ENCODE measurements at places on chromosomes 1 and 21.

GRCh38 chr1:178637841-178638240 lies 87.2 kb upstream of the RALGPS2 start:
- no peak for DNase-seq

GRCh38 chr1:20551945-20552727 lies at the start of gene FAM43B:
FAM43B (plus strand) TSS chr1:20552573; CDS start chr1:20552974, 401 bp downstream.
- DNase-seq = no peak

DNA sequence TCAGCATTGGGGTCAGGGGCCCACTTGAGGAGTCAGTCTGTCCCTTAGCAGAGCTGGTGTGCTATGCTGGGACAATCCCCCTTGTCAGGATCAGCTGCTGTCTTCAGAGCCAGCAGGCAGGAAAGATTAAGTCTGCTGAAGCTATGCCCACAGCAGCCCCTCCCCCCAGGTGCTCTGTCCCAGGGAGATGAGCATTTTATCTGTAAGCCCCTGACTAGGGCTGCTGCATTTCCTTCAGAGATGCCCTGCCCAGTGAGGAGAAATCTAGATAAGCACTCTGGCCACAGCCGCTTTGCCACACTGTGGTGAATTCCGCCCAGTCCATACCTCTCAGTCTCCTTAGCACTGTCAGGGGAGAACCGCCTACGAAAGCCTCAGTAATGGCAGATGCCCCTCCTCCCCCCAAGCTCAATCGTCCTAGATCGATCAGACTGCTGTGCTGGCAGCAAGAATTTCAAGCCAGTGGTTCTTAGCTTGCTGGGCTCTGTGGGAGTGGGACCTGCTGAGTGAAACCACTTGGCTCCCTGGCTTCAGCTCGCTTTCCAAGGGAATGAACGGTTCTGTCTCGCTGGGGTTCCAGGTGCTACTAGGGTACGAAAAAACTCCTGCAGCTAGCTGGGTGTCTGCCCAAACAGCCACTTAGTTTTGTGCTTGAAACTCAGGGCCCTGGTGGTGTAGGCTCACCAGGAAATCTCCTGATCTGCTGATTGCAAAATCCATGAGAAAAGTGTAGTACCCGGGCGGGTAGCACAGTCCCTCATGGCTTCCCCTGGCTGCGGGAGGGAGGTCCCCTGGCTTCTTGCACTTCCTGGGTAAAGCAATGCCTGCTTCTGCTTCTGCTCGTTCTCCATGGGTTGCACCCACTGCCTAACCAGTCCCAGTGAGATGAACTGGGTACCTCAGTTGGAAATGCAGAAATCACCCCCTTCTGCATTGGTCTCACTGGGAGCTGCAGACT lies 25.1 kb upstream of the TP53BP2 start:
- no peak for DNase-seq

GRCh38 chr1:181802466-181802865 lies 259.0 kb downstream of the ZNF648 start:
- no peak for DNase-seq

GRCh38 chr1:223834660-223835263 lies 11.0 kb downstream of the TP53BP2 start:
- no peak for DNase-seq

DNA sequence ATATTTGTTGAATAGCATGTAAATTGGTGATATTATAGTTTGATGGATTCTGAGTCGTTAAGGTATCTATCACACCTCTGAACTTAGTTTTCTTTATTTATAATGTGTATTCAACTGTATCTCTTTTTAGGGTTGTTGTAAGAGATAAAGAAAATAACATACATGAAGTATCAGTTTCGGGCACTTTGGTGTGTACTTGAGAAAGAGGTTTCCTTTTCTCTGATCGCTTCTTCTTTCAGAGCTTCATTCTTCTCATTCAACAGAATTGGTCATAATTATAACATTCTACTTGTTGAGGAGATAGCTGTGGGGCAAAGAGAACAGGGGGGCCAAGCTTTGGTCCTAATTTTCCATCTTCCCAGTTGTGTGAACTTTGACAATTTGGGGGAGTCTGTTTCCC lies 508.0 kb downstream of the PLPP3 start:
- no peak for DNase-seq

DNA sequence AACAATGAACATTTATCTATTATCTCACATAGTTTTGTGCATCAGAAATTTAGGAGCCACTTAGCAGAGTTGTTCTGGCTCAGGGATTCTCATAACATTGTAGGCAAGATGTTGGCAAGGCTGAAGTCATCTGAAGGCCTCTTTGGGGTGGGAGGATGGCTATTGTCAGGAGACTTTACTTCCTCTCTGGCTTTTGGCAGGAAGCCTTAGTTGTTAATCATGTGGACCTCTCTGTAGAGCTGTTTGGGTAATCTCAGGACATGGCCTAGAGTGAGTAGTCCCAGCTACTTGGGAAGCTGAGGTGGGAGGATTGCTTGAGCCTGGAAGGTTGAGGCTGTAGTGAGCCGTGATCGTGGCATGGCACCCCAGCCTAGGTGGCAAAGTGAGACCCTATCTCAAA lies 40.2 kb downstream of the RASAL2 start:
- DNase-seq = no peak

DNA sequence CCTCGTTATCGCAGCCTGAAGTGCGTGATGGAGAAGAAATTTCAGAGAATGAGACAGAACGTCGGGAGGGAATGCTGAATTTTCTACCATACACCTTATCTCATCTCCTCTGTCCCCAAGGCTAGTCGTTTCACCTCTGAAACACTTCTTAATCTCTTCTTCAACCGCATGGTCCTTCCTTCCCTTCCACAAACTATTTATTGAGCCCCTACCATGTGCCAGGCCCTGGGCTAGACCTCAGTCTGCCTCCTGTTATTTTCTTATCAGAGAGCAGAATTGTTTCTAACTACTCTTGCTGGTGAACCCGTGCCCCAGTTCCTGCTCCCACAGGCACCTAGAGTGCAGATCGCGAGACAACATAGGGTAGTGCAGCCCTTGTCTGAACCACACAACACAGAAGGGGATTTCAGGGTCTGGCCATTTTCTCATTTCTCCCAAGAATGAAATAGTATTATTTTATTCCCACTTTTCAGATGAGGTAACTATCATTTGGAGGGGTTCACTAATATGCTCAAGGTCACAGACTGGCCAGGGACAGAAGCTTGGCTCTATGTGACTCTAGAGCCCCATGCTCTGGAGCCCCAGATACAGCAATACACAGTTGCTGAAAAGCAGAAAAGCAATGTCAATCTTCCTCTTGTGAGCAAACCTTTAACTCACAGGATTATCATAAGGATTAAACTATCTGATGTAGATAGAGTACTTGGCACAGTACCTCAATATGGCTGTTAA lies 598 bp upstream of the ADIPOR1 start:
- no peak for DNase-seq

DNA sequence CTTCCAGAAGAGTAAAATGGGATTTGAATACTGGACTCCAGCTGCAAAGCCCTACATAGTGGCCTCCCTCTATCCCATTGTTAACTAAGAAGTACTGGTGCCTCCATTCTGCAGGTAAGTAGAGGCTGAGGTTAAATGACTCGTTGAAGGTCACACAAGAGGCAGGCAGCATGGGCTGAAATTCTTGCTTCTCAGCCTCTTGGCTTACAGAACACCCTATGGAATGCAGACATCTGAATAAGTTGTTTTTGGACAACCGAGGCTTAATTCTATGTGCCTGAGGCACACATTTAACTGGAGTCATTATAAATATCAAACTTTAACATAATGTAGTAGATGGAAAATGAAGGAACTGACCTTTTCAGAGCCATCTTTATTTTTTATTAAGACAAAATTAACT lies 5.7 kb downstream of the DNAJC11 start:
- DNase-seq = no peak

GRCh38 chr1:94590203-94591137 lies 48.9 kb upstream of the F3 start:
- no peak for DNase-seq

DNA sequence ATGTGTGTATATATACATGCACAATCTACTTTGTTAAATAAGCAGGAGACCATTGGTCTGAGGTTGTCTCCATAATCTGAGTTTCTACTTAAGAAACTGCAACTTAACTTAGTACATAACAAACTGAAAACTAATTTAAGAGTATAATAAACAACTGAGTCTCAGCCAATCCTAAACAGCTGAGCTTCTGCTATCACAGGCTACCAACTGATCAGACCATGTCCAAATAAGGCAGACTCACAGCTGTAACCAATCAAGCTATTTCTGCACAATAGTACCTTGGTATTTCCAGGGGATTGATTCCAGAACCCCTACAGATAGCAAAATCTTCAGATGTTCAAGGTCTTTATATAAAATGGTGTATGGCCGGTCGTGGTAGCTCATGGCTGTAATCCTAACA lies 26.0 kb upstream of the C1orf146 start:
- DNase-seq = no peak

- DNase-seq = no peak
Observed at GRCh38 chr1:203269654-203270020, 35.7 kb upstream of the BTG2 start.

DNA sequence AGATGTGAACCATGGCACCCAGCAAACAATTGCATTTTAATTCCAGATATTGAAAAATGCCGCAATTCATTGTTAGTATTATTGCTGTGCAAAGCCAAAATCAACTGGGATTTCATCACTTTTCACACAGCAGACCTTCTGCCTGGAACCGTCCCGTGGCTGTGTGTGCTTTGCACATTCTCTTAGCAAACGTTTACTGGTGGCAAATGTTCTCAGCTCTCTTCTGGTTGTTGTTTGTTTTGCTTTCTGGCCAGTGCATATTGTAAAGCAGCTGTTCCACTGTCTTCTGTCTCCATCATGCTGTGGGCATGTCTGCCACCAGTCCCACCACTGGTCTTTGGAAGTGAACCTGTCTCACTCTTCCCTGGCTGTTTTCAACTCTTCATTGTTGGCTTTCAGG lies 19.8 kb upstream of the TTLL10 start:
- DNase-seq = no peak

DNA sequence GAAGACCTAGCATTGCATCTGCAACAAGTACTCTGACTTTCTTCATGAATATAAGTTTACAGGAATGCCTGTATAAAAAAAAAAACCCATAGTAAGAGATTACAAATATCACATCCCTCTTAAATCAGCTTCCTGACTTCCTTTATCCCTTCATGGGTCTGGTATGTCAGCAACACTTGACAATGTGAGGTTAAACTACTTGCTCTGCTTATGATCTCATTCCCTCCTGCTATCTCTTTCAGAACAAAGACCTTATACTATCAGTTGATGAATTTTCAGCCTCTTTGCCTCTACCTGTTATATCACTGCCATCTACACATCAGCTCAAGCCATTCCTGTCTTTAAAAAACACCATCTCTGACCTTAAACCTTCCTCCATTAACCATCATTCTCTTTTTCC lies 130.9 kb upstream of the SAMSN1 start:
- DNase-seq = no peak

DNA sequence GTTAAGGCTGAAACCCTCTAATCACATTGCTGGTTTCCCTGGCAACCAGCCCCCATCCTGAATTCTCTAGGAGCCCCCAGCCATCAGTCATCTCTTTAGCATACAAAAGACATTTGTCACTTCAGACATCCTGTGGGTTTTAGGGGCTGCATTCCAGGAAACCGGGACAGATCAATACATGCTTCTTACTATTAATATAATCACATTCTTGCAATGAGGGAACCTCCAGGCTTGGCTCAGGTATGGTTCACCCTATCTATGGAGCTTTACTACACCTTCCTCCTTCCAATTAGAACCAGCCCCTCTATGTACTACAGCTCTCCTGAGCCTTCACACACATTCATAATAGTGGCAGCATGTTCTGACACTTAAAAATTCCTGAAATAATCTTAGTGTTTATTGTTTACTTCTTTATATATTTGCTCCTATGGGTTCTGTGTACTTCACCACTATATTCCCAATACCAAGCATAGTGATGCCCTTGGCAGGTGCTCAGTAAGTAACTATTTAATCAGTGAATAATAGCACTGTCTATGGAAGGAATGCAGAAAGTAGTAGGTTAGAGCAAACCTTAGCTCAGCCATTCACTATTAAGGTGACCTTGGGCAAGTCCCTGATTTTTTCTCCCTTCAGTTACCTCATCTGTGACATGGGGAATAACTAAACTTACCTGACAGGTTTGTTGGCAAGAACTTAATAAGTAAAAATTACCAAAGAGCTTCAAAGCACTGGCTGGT lies 59.6 kb downstream of the ZNF678 start:
- no peak for DNase-seq

DNA sequence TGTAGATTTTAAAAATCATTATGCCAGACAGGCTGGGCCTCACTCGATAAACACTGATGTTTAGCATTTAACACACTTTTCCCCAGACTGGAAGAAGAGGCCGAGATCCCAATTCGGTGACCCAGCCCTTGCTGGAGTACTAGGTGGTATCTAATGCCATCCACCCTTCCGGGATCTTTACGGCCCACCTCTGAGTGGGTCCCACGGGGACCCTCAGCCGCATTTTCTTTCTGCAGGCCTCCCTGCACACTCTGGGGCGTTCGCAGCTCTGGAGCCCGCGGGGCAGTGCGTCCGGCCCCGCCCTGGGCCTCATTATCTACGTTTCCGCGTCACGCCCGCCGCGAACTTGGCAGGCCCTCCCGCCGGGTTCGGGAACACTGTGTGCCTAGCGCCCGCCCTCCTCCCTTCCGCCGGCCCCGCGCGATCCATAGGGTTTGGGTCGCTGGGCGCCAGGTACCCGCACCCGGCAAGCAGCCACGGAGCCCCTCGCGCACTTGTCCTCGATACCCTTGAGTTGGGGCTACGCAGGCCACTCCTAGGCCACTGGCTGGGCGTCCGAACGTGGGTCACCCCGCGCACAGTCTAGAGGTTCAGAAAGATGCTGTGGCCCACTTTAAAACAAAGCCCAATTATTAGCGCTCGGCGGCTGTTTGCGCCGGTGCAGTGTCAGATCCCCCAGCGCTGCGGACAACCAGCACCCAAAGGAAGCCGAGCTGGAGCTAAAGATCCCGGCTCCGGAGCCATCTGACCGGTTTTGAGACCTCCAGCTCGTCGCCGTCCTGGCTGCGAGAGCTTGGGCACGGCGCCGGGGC lies 950 bp upstream of the EVA1C start:
- DNase-seq = peak; percentile 61

- no peak for DNase-seq
Observed at GRCh38 chr1:162856260-162856659, 4.7 kb downstream of the CCDC190 start.

- no peak for DNase-seq
Observed at GRCh38 chr1:3352952-3353331, 101.5 kb upstream of the ARHGEF16 start.

DNA sequence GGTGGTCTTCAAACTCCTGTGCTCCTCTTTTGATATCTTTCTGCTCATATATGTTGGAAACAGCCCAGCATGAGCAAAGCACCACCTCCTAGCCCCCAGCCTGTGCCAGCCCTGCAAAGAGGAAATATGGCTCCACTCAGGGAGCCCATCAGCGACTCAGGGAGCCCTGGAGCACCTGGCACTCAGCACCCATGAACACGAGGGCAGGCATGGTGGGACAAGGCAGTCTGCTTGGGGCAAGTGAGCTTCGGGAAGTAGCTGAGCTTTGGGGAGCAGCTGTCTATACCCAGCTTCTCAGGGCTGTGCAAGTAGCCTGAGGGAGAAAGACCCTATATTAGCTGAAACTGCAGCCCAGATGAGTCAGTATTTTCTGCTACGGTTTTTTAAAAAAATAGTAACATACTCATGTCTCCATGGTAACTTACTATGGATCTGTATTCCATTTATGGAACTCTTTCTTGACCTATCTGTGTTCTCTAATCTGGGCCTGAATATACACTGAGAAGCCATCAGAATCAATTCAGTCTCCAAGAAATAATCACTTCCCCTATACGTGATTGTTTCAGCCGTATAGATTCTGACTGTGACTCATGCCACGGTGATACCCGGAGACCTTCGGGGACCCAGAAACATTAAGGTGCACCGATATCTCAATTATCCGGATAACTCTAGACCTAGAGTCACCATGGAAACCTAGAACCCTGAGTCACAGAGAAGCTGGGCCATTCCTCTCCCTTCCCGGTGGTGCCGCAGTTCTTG lies 1.5 kb upstream of the ETS2 start:
- DNase-seq = no peak

All from activated gamma-delta T cell treated with Interleukin-2 at 50 U/mL for 16 hours (primary cell).